ENCODE measurements at places on chromosomes 2 and 18. TPM values are rescaled to one million over a fixed set of nuclear protein-coding genes. Genes with fewer than 3 reads are reported as not detected.

Gene NFU1
- 45.3 TPM for total RNA-seq

DNA sequence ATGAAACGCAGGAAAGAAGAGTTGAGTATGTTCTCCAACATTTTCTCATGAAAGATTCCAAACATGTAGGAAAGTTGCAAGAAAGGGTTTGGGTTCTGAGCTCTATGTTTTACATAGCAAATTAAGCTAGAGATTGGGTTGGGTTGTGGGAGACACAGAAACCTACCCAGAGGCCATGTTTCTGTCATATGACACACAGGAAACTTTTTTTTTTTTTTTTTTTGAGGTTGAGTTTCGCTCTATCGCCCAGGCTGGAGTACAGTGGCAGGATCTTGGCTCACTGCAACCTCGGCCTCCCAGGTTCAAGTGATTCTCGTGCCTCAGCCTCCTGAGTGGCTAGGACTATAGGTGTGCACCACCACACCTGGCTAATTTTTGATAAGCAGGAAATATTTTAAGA is 57.6 kb downstream of the DOCK10 start:
- no peaks in the 10 kb centered on the region for H3K36me3 ChIP-seq
- no peaks in the 10 kb centered on the region for H3K27me3 ChIP-seq
- H3K4me1 ChIP-seq: peaks cover 2% of the 10 kb centered on the region
- no peak overlapping the region for H3K4me3 ChIP-seq
- H3K27ac ChIP-seq: peak overlapping the region; percentile 88

DNA sequence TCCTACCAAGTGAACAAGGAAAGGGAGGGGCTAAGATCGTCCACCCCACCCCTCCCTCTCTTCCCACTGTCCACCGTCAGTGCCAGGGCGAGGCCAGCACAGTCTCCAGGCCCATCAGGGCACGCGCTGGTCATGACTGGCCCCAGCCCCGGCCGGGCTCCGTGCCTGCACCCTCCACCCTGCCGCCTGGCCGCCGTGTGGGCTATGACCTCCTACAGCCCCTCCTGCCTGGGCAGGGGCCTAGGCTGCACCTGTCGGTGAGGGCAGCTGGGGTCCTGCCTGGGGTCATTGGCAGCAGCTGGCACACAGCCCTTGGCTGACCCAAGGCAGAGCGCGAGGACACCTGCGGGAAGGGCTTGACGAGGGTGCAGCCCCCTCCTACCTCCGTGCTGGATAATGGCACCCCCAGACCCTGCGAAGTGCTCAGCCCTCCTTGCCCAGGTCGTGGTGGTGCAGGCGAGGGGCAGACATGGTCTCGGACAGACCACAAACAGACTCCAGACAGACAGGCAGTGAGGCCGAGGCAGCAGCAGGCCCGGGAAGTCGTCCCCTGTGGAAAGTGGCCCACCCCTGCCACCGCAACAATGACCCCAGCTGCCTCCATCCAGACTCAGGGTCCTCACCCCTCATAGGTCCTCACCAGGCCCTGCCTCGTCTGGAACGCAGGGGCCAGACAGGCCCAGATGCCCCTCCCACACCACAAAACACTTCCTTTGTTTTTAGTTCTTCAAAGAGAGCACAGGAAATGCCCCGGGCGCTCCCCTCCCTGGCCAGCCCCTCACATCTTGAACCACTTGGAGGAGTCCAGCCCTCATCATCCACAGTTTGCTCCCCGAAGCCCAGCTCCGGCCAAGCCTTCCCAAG is 43.1 kb upstream of the GPC1 start:
- no peaks in the 10 kb centered on the region for H3K4me1 ChIP-seq
- H3K27ac ChIP-seq: no peak overlapping the region
- no peaks in the 10 kb centered on the region for H3K36me3 ChIP-seq
- no peaks in the 10 kb centered on the region for H3K27me3 ChIP-seq
- H3K4me3 ChIP-seq: no peak overlapping the region

DNA sequence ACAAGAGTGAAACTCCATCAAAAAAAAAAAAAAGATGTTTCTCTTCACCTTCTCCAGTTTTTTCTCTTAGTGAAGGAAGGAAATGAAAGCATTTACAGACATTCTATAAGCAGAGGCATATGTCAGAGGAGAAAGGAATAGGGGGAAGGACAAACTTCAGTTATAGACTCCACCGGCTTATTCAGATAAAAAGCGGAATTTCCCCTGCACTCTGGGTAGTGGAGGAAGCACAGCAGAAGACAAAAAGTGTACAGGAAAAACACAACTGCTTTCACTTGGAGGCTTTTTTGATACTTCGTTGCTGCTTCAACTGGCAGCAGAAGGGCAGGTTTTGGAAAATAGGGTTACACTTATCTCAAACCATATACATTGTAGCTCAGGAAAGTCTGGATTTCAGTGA is 3.2 kb upstream of the MGAT4A start:
- H3K27ac ChIP-seq: no peak overlapping the region
- no peak for DNase-seq
- no peaks in the 10 kb centered on the region for H3K27me3 ChIP-seq
- no peaks in the 10 kb centered on the region for H3K36me3 ChIP-seq

DNA sequence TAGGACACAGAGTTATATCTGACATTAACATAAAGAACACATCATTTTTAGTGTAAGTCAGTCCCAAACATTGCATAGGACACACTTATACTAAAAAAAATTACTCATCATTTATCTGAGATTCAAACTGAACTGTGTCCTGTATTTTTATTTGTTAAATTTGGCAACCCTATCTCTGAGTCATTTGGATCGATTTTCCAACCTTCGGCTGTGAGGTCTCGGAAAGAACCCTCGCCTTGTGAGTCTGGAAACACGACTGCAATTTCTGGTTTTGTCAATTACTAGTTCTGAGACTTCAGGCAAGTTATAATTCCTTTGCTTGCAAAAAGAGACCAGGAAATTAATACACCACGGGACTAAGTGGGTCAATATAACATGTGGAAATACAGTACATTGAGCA is 14.0 kb downstream of the ATP8B1 start:
- H3K27ac ChIP-seq: peak overlapping the region; percentile 74
- DNase-seq: no peak
- peaks cover 9% of the 10 kb centered on the region for H3K4me1 ChIP-seq
- no peaks in the 10 kb centered on the region for H3K27me3 ChIP-seq
- no peaks in the 10 kb centered on the region for H3K36me3 ChIP-seq

GRCh38 chr2:64319896-64320295 is 134.1 kb upstream of the LGALSL start:
- H3K27me3 ChIP-seq: no peaks in the 10 kb centered on the region
- H3K27ac ChIP-seq: no peak overlapping the region
- H3K4me3 ChIP-seq: no peak overlapping the region
- H3K4me1 ChIP-seq: no peaks in the 10 kb centered on the region
- no peak for DNase-seq

Gene ALLC
- not detected for total RNA-seq

DNA sequence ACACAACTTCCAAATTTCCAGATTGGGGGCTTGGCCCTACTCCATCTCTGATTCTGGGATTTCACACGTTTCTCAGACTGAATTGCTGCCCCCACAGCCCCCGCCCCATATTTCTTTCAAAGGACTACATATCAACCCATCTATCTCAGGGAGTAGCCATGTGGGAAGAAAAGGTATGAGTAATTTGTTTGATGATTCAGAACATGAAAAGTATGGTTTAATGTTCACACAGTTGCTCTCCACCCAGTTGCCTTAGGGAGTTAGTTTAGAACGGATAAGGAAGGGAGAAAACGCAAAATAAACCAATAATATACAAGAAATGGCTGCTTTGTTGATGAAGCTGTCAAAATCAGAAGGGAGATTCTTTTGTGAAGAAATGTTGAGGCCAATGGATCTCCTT is 145.1 kb downstream of the PIEZO2 start:
- no peak overlapping the region for H3K27ac ChIP-seq
- H3K36me3 ChIP-seq: no peaks in the 10 kb centered on the region
- no peak overlapping the region for H3K4me3 ChIP-seq
- H3K4me1 ChIP-seq: no peaks in the 10 kb centered on the region
- no peak for DNase-seq
- H3K27me3 ChIP-seq: no peaks in the 10 kb centered on the region

DNA sequence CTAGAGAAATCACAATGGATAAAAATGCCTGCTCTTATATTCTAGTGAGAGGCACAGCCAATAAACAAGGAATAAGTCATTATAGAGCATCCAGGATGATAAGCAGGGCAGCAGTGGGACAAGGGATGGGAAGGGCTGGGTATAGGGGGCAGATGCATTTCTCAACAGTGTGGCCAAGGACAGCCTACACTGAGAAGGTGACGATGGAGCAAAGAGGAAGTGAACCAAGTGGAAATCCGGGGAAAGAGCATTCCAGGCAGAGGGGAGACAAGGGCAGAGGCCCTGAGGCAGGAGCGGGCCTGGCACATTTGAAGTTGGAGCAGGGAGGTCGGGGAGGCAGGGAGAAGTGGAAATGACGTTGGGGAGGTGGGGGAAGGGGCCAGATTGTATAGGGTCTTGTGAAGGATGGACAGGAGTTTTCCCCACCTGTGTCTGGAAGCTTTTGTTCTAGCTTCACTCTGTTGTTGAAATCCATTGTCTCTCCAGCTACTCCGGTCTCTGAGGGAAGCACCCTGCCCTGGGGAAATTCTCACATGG is 17.6 kb downstream of the TMEM177 start:
- no peaks in the 10 kb centered on the region for H3K36me3 ChIP-seq
- no peak for DNase-seq
- no peaks in the 10 kb centered on the region for H3K4me1 ChIP-seq
- no peak overlapping the region for H3K4me3 ChIP-seq

DNA sequence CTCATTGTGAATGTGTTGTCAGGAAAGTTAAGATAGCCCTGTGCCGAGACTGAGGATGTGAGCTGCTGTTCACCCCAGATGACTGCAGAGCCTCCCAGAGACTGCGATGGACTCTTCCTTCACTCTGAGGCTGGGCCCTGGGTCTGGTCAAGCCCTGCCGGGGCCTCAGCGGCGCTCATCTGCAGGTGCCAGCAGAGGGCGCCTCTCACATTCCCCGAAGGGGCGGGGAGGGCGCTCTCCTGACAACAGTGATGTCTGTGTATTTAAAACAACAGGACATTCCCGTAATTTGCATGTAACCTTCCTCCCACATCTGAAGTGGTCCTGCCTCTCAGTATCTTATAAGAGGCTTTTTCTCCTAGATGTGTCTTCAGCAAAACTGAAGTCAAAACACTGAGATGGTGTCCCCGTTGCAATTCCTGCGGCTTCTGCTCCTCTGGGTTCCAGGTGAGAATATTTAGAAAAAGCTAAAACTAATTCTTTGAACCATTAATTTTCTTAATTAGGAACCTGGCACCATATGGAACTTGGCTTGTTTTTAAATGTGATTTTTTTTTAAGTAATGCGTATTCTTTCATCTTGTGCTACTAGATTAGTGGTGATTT is 1377.9 kb downstream of the RPIA start:
- DNase-seq: peak; percentile 76
- H3K27me3 ChIP-seq: no peaks in the 10 kb centered on the region
- no peaks in the 10 kb centered on the region for H3K4me1 ChIP-seq
